ENCODE measurements at places on chromosomes 7 and 10.

GRCh38 chr10:69464801-69465401 lies 13.6 kb downstream of the TSPAN15 start:
- DNase-seq, result peak; percentile 36

DNA sequence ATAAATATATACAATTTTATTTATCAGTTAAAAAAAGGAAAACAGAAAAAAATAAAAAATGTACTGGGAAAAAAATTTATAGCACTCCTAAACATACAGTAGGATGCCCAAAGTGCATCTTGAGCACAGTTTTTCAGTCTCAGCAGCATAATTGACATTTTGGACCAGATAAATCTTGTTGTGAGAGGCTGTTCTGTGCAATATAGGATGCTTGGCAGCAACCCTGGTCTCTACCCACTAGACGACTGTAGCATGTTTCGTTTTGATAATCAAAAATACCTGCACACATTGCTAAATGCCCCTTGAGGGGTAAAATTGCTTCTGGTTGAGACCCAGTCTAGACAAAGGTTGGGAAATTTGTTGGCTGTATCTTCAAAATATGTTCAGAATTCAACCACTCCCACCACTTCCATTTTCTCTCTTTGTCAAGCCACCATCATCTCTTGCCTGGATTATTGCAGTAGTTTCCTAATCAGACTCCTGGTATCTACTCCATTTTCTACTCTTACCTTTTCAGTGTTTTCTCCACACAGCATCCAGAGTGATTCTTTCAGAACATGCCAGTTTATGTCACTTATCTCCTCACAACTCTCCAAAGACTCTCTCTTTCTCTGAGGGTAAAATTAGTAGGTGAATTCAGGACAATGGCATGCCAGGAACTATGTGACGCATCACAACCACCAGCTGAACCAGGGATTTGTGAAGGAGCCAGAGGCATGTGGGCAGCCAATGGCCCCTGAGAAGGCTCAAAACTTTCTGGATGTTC lies 91.4 kb downstream of the GPR85 start:
- no peak for DNase-seq

- no peak for DNase-seq
These were observed 137.4 kb upstream of the CDC14C start for GRCh38 chr7:48786951-48787350.

DNA sequence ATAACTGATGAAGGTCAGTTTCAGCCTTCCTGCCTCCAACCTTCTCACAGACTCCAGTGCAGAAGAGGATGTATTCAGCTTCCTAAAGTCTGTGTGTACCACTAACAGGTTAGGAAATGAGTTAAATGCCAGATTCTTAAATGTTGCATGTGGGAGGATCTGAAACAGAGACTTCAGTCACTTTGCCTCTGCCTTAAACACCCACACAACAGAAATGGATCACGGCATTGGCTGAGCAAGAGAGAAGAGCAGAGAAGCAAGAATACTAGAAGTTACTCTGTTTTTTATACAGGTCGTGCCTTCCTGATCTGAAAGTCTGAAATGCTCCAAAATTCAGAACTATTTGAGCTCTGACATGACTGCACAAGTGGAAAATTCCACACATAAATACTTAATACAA lies 98.9 kb upstream of the ARHGAP21 start:
- DNase-seq, result peak; percentile 57

- no peak for DNase-seq
These were observed 39.9 kb upstream of the LYZL1 start for GRCh38 chr10:29249018-29249417.

GRCh38 chr7:82194016-82194643 lies 249.4 kb downstream of the CACNA2D1 start:
- DNase-seq, result no peak

DNA sequence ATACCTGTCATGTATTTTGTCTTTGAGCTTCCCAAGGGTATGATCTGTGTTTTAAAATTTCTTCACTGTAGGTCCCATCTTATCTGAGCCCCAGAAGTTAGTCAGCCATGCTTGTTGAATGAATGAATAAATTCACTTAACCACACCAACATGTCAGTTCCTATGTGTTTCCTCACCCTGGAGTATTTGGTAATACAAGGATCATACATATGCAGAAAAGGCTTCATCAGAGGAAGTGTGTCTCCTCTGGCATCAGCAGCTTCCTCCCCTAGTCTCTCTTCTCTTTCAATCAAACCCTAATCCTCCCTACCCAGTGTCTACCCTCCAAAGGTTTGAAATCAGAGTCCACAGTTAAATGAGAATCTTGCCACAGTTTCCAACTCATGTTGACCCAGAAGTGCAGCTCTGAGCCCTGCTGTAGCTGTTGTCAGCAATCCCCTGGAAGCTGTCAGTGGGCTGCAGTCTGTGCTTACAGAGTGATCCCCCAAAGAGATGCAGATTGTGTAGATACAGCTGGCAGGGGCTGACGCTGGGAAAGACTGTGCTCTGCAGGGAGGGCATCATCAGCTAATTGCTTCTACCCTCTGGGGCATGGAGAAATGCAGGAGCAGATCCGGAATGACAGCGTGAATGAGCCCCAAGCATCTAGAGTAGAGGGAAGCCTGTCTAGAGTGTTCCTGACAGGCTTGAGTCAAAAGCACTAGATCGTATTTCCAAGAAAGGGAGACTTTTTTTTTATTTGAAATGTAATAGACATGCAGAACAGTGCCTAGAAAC lies 105.0 kb upstream of the WDR11 start:
- DNase-seq, result no peak

GRCh38 chr10:117353684-117354083 lies 21.6 kb downstream of the PDZD8 start:
- DNase-seq, result no peak

- DNase-seq, result no peak
These were observed 635.7 kb upstream of the ANKRD30A start for GRCh38 chr10:36489611-36490228.

- no peak for DNase-seq
These were observed 91.0 kb downstream of the ZMIZ1 start for GRCh38 chr10:79159785-79160184.

DNA sequence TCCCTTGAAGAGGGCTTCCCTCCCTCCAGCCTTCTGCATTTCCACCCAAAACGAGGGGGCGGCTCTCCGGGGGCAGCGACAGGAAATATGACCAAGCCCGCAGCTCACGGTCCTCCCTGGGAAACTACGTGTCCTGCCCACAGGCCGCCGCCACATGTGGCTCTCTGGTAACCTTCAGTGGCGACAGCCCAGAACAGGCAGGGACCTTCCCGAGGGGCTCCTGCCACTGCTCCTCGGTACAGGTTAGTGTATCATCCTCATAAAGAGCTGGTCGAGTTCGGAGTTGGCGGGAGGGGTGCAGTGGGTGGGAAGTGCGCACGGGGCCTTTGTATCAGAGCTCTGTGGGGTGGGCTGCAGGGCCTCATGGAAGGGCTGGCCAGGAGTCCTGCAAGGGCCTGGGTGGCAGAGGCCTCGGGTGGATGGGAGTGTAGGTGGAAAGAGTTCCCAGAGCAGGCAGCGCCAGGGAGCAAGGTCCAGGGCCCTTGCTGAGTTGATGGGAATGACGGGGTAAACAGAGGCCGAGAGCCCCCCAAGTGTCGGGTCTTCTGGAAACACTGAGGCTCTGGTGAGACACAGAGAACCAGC lies 66.0 kb downstream of the TCERG1L start:
- no peak for DNase-seq

GRCh38 chr10:88066876-88067275 lies 203.5 kb downstream of the PTEN start:
- DNase-seq, result no peak

- DNase-seq, result no peak
These were observed 49.8 kb downstream of the KLF6 start for GRCh38 chr10:3735175-3735574.

DNA sequence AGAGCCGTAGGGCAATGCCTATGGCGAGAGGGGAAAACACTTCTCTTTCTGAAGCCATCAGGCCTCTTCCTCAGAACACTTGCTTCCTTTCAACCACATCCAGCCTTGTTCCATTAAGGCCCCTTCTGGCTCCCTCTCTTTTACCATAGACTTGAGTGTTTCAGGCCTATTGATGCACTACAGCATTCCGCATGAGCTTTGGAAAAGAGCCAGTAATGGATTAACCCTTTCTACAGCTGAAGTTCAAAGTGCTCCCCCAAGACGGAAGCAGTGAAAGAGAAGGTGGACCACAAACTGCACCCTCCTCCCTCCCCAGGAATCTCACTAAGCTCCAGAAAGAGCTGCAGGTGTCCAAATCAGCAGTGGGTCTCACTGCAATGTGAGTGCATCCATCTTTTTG lies 102.7 kb upstream of the C7orf33 start:
- DNase-seq, result no peak

DNA sequence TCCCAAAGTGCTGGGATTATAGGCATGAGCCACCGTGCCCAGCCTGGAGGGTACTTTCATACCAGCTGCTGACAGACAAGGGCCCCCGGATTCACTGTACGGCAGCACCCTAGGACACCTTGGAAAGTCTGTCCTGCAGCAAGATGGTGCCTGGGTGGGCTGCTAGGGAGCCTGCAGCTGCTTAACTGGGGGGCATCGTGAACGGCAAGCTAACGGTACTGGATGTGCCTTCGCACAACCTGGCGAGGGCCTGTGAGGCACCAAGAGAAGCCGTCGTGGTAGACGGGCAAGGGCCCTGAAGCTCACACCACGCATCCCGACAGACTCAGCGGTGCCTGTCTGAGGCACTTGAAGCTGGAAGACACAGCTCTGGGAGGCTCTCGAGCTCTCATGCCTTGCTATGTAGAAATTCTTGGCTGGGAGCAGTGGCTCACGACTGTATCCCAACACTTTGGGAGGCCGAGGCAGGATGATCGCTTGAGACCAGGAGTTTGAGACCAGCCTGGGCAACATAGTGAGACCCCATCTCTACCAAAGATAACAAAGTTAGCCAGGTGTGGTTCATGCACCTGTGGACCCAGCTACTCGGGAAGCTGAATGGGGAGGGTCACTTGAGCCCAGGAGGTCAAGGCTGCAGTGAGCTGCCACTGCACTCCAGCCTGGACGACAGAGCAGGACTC lies 9.4 kb downstream of the BRAT1 start:
- no peak for DNase-seq

DNA sequence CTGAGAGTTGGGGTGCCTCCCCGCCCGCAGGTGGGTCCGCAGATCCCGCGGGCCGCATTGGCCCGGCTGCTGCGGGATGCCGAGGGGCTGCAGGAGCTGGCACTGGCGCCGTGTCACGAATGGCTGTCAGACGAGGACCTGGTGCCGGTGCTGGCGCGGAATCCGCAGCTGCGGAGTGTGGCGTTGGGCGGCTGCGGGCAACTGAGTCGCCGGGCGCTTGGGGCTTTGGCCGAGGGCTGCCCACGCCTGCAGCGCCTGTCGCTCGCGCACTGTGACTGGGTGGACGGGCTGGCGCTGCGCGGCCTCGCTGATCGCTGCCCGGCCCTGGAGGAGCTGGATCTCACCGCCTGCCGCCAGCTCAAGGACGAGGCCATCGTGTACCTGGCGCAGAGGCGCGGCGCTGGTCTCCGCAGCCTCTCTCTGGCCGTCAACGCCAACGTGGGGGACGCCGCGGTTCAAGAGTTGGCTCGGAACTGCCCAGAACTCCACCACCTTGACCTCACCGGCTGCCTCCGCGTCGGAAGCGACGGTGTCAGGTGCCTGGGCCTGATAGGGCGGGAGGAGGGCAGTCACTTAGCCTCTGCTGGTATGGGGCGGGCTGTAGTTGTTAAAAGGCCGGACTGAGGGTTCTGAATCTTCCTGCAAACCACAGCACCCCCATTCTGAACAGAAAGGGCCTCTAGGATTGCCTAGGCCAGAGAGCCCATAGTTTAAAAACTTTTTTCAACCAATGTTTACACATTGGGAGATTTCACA lies 1.3 kb downstream of the FBXL15 start:
- no peak for DNase-seq

- DNase-seq, result no peak
These were observed 3.5 kb downstream of the ESYT2 start for GRCh38 chr7:158825628-158826289.

DNA sequence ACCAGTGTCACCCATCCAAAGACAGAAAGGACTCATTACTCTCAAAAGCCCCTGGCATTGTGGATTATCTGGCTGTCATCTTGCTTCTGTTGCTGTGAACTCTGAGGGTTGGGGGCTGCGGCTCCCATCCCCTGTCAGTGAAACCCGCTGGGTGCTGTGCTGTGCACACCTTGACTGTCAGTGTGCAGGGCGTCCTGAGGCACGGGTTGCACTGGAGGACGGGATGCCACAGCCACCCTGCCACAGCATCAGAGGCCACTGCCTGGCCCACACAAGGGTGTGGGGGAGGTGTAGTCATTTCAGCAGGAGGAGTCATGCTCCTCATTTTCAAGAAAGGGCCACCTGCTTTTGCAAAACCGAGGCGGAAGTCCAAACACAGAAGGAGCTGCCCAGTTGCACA lies 245.8 kb downstream of the GLRX3 start:
- no peak for DNase-seq

DNA sequence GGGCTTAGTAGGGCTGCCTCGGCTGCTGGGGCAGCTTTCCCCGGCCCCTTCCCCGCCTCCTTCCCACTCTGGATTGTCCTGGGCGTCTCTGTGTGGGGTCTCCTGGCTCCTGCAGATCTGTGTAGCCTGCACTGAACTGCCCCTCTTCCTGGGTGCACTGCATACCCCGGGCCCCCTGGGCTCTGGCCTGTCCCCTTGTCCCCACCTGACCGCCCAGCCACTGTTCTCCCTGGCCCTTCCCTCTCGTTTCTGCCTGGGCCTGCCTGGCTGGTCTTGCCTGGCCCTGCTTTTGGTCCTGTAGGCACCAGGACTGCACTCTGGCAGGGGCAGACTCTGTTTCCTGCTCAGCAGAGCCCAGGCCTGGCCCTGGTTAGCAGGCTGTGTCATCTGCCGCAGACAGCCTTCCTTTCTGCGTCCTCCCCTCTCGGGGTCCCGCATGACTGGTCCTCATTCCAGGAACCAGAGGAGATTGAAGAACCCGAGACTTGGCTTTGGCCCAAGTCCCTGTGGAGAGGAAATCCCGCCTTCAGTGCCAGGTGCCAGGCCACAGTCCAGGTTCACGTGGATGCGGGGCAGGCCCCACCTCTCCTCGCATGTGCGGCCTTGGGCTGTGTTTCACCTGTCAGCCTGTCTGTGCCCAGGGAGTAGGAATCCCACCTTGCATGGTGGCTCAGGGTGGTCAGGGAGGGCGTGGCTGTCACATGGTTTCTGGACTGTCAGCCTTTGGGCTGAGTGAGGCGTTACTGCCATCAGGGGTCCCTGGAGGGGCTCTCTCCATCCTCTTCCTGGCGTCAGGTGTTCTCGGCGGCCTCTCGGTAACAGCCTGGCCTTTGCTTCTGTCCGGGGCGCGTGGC lies 9.2 kb downstream of the INPP5A start:
- no peak for DNase-seq

DNA sequence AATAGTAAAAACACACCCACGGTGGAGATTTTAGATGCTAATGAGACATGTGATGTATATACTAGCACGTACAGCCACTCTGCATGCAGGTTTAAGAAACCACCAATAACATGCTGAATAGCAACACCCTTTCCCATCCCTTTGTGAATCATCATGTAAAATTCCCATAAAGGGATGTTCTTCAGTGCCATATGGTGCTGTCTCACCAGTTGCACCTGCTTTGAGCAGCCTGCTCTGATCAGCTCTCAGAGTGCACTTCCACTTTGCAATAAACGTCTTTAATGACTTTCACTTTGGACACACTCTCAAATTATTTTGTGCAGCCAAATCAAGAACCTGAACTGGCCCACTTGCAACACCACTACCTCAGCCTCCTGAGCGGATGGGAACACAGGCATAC lies 615.0 kb downstream of the ANKRD7 start:
- DNase-seq, result no peak

All from GM10248 (cell line).